ENCODE measurements at places on chromosomes 2 and 18. TPM values are rescaled to one million over a fixed set of nuclear protein-coding genes. Genes with fewer than 3 reads are reported as not detected.

Gene EGR4
- not detected for total RNA-seq

GRCh38 chr2:47075361-47076125 lies 79.6 kb downstream of the STPG4 start:
- no peak for DNase-seq

Gene GTF3C2
- total RNA-seq, result 24.5 TPM

DNA sequence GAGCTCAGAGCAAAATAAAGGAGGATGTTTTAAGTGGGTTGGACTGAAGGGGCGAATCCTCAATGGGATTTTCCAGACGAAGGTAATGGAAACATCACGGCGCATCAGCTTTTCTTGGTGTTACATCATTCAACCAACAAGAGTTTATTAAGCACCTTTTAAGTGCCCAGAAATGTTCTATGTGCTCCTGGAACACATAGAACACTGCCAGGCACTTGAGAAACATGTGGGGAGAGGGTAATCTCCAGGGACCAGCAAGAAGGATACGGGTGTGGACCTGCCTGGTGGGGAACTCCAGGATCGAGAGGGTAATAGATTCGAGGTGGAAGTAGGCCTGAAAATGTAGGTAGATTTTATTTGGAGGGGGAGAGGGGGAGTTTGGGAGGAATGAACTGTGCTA lies 168.6 kb downstream of the PRKCE start:
- DNase-seq, result no peak

GRCh38 chr2:32262105-32262504 lies 2.6 kb downstream of the NLRC4 start:
- DNase-seq, result no peak

Data from pulmonary artery endothelial cell (primary cell).